ENCODE measurements at places on chromosomes 12 and 14. TPM values are rescaled to one million over a fixed set of nuclear protein-coding genes. Genes with fewer than 3 reads are reported as not detected.

The RTL1 gene
- total RNA-seq, result not detected

- DNase-seq, result no peak
Observed at GRCh38 chr12:108805136-108805535, 52.2 kb downstream of the SSH1 start.

The CNTN1 gene
- not detected for total RNA-seq

DNA sequence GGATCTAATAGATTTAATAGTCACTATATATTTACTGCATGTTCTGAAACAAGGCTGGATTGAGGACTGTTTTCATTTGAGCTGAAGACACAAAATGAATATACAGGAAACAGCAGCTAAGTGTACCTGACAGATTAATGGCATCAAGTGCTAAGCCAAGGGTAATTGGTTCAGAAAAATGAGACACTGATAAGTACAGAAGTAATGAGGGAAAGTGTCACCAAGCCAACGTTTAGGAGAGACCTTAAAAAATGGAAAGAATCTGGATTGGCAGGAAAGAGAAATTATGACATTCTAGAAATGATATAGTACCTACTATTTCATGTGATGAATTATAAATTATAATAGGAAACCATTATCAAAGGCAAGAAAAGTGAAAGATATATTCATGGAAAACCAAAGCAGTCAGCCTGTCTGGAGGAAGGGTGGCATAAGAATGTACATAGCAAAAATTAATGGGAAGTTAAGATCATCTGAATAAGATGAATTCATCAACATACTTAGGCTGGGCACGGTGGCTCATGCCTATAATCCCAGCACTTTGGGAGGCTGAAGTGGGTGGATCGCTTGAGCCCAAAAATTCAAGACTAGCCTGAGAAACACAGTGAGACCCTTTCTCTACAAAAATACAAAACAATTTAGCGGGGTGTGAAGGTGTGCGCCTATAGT lies 21.0 kb upstream of the DUSP16 start:
- no peak for DNase-seq
